ENCODE measurements at places on chromosomes 7 and 10.
A peak's percentile ranks its signal among the peaks of the same experiment; 100 is the strongest.

DNA sequence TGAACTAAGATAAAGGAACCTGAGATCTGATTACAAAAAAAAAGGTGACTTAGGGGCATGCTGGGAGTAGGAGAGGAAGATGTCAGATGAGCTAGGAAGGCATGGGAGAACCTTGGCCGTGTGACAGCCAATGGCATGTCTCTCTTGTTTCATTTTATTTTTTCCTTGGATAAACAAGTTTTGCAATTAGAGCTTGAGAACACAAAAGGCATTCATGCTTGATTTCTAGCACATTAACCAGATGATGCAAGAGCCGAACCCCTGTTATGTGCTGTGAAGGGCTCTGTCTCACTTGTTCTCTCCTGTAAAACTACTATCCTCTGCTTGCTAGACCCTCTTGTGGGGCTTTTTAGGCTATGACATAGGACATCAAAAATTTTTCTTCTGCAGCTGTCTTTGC is 134.3 kb upstream of the ASAH2 start:
- H3K4me3 ChIP-seq: no peak overlapping the region
- no peak for DNase-seq
- H3K27me3 ChIP-seq: no peaks in the 10 kb centered on the region
- peak overlapping the region; percentile 5 for H3K27ac ChIP-seq

DNA sequence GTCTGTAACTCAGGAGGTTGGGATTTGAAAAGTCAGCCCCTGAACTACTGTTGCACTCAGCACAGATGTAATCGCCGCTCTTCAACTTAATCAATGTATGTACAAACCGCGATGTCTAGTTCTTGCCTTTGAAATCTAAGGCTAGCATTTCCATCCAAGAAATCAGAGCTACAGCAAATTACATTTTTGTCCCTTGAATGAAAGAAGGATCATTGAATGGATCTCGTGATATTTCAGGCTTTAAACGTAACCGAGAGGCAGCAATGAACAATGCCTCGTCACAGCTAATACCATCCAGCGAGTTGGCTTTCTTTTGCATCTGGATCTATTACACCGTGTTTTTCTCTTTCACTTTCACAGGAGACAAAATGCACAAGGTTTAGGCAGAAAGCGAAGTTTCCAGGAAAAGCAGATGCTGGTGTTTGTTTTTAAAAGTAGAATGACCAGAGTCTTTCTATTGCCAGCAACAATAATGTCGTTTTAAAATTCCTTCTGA is 5.5 kb downstream of the SKIDA1 start:
- H3K27ac ChIP-seq: peak overlapping the region; percentile 19
- no peak for DNase-seq
- H3K27me3 ChIP-seq: peaks cover 51% of the 10 kb centered on the region
- peaks cover 22% of the 10 kb centered on the region for H3K4me1 ChIP-seq

- no peak overlapping the region for H3K4me3 ChIP-seq
- no peak for DNase-seq
- no peaks in the 10 kb centered on the region for H3K4me1 ChIP-seq
- H3K27me3 ChIP-seq: no peaks in the 10 kb centered on the region
- H3K36me3 ChIP-seq: no peaks in the 10 kb centered on the region
Measured at GRCh38 chr10:130963052-130963393, 348.5 kb downstream of the TCERG1L start.

GRCh38 chr7:87628780-87629569 is 777 bp downstream of the RUNDC3B start:
- H3K27ac ChIP-seq: no peak overlapping the region
- DNase-seq: no peak
- H3K27me3 ChIP-seq: peaks cover 32% of the 10 kb centered on the region
- peak overlapping the region; percentile 54 for H3K4me3 ChIP-seq
- no peaks in the 10 kb centered on the region for H3K4me1 ChIP-seq

DNA sequence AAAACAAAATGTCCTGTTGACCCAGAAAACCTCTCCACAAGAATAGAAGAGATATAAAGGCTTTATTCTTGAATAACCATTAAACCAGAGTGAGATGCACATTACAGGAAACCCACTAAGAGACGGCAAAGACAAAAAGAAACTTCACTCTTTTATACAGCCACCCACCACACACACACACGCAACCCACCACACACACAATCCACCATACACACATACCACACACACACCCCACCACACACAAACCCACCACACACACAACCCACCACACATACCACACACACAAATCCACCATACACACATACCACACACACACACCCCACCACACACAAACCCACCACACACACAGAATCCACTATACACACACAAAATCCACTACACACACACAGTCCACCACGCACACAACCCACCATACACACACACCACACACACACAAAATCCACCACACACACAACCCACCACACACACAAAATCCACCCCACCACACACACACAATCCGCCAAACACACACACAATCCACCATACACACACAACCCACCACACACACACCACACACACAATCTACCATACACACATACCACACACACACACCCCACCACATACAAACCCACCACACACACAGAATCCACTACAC is 9.5 kb upstream of the REPIN1 start:
- H3K4me3 ChIP-seq: no peak overlapping the region
- no peak for DNase-seq
- peaks cover 78% of the 10 kb centered on the region for H3K4me1 ChIP-seq
- H3K27ac ChIP-seq: peak overlapping the region; percentile 71

DNA sequence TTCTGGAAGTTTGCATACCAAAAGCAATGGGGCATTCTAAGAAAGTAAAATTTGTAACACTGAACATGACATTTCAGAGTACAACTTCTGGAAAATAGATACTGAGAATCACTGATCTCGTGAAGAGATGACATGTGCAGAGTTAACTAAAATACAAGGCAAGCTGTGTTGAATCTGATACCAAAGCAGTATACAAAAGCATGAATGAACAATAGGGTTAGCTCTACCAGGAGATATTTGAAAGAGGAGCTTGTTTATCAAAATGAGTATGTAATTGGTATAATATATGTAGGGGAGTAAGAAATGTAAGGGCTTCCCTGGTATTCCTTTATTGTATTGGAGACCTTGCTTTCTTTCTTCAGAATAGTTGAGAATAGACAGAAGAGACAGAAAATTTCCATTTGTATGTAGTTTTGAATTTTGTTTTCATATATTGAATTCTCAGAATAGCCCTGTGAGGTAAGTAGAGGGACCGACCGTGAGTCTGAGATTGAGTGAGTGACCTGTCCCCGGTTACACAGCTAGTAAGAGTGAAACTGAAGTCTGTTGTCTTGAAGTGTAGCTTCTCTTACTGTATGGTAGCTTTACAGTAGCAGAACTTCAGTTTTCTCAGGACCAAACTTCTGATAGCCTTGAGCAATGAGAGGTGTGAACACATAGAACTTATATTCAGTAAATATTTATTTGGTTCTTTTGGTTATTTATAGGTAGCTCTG is 5.0 kb downstream of the HBP1 start:
- peaks cover 5% of the 10 kb centered on the region for H3K36me3 ChIP-seq
- no peaks in the 10 kb centered on the region for H3K27me3 ChIP-seq
- no peaks in the 10 kb centered on the region for H3K4me1 ChIP-seq
- H3K27ac ChIP-seq: no peak overlapping the region
- H3K4me3 ChIP-seq: no peak overlapping the region

- DNase-seq: no peak
- H3K4me3 ChIP-seq: no peak overlapping the region
- no peaks in the 10 kb centered on the region for H3K27me3 ChIP-seq
- H3K4me1 ChIP-seq: peaks cover 34% of the 10 kb centered on the region
Measured at GRCh38 chr7:1936006-1936310, 265.9 kb downstream of the ELFN1 start.

DNA sequence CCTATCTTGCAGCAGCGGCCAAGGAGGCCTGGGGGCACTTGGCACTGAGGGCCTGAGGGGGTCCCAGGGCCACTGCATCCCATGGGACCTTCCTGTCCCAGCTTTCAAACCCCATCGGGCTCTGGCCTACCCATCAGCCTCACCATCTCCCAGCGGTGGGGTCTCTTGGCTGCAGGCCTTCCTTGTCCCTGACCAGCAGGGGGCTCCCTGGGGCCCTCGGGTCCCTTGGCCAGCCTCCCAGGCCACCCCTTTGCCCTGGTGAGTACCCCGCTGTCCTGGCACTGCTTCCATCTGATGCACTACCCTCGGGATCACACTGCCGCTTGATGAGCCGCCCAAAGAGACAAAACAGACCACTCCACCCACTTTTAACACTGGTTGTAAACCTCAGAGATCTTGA is 43.5 kb downstream of the YKT6 start:
- no peaks in the 10 kb centered on the region for H3K4me1 ChIP-seq
- no peak for DNase-seq
- H3K36me3 ChIP-seq: no peaks in the 10 kb centered on the region
- no peak overlapping the region for H3K4me3 ChIP-seq
- H3K27me3 ChIP-seq: no peaks in the 10 kb centered on the region

GRCh38 chr10:47425813-47426419 is 41.8 kb upstream of the ZNF488 start:
- H3K27me3 ChIP-seq: no peaks in the 10 kb centered on the region
- no peak overlapping the region for H3K27ac ChIP-seq
- H3K4me1 ChIP-seq: no peaks in the 10 kb centered on the region
- H3K36me3 ChIP-seq: no peaks in the 10 kb centered on the region
- no peak for DNase-seq

GRCh38 chr10:124588736-124589490 is 127.3 kb downstream of the LHPP start:
- no peak overlapping the region for H3K4me3 ChIP-seq
- H3K27ac ChIP-seq: no peak overlapping the region
- H3K27me3 ChIP-seq: no peaks in the 10 kb centered on the region
- DNase-seq: no peak

DNA sequence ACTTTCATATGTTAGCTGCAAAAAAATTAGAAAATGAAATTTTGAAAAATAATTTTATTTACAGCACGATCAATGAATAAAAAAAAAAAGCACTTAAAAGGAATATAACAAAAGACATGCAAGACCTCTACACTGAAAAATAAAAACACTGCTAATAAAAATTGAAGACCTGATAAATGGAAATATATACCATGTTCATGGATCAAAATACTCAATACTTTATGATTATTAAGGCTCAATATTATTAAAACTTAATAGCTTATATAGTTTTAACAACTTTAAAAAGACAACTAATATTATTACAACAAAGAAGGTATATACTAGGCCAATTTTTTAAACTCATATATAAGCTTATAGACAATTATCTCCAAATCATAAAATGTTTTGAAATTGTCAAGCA is 143.0 kb downstream of the GFRA1 start:
- no peaks in the 10 kb centered on the region for H3K27me3 ChIP-seq
- no peak for DNase-seq
- no peak overlapping the region for H3K4me3 ChIP-seq
- no peak overlapping the region for H3K27ac ChIP-seq
- H3K4me1 ChIP-seq: no peaks in the 10 kb centered on the region

GRCh38 chr10:486206-486605 is 203.3 kb downstream of the DIP2C start:
- no peak overlapping the region for H3K4me3 ChIP-seq
- H3K36me3 ChIP-seq: no peaks in the 10 kb centered on the region
- no peaks in the 10 kb centered on the region for H3K4me1 ChIP-seq
- H3K27me3 ChIP-seq: peaks cover 7% of the 10 kb centered on the region

DNA sequence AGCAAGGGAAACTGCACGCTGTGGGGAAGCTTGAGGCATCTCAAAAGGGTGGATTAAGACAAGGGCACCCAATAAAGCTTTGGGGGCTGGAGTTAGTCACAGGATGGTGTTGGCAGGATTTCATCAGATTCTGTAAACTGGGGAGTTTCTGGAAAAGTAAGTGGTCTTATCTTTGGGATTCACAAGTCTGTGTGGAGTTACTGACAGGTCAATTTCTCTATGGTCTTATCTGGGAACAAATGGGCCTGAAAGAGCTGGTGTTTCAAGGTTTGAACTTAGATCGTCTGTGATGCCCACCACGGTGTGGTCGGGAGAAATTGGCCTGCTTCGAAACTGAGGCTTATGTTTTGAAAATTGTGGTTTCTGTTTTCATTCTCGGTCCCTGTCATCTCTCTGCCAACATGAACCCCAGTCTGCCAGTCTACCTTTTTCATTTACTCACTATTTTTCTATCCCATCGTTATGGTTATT is 23.8 kb upstream of the AOAH start:
- H3K27ac ChIP-seq: no peak overlapping the region
- no peak for DNase-seq
- H3K36me3 ChIP-seq: no peaks in the 10 kb centered on the region
- H3K27me3 ChIP-seq: no peaks in the 10 kb centered on the region
- no peaks in the 10 kb centered on the region for H3K4me1 ChIP-seq
- no peak overlapping the region for H3K4me3 ChIP-seq

GRCh38 chr7:116591202-116592040 is 66.6 kb downstream of the CAV1 start:
- DNase-seq: no peak
- H3K4me3 ChIP-seq: no peak overlapping the region
- no peaks in the 10 kb centered on the region for H3K27me3 ChIP-seq
- no peaks in the 10 kb centered on the region for H3K4me1 ChIP-seq

- H3K36me3 ChIP-seq: no peaks in the 10 kb centered on the region
- H3K27ac ChIP-seq: no peak overlapping the region
- H3K4me3 ChIP-seq: no peak overlapping the region
- H3K27me3 ChIP-seq: no peaks in the 10 kb centered on the region
Measured at GRCh38 chr7:38760226-38760625, 129.1 kb upstream of the AMPH start.

DNA sequence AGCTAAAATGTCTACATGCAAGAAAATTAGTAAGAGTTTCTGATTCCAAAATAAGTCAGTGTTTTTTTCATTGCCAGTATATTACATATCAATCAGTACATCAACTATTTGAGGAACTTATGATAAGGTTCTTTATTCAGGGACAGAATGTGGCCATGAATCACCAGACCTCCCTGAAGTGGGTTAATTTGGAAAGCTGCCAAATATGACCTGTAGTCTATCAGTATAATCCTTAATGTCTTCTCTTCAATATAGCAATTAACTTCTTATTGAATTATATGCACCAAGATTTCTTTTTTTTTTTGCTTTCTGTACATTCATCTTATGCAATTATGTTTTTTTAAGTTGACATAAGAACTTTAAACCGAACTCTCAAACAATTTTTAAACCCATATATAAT is 714.5 kb upstream of the POT1 start:
- no peaks in the 10 kb centered on the region for H3K4me1 ChIP-seq
- no peak overlapping the region for H3K27ac ChIP-seq
- no peaks in the 10 kb centered on the region for H3K27me3 ChIP-seq

- H3K4me1 ChIP-seq: no peaks in the 10 kb centered on the region
- H3K27ac ChIP-seq: no peak overlapping the region
- H3K36me3 ChIP-seq: peaks cover 90% of the 10 kb centered on the region
- no peak for DNase-seq
Measured at GRCh38 chr10:32035038-32035437, 21.2 kb downstream of the KIF5B start.

- H3K27ac ChIP-seq: no peak overlapping the region
- no peaks in the 10 kb centered on the region for H3K4me1 ChIP-seq
- no peaks in the 10 kb centered on the region for H3K27me3 ChIP-seq
- no peak overlapping the region for H3K4me3 ChIP-seq
- H3K36me3 ChIP-seq: no peaks in the 10 kb centered on the region
- no peak for DNase-seq
Measured at GRCh38 chr10:106997721-106998120, 166.8 kb downstream of the SORCS1 start.

Data from thymus (tissue), 14 donors.